ENCODE measurements at places on chromosomes 3 and 15.

DNA sequence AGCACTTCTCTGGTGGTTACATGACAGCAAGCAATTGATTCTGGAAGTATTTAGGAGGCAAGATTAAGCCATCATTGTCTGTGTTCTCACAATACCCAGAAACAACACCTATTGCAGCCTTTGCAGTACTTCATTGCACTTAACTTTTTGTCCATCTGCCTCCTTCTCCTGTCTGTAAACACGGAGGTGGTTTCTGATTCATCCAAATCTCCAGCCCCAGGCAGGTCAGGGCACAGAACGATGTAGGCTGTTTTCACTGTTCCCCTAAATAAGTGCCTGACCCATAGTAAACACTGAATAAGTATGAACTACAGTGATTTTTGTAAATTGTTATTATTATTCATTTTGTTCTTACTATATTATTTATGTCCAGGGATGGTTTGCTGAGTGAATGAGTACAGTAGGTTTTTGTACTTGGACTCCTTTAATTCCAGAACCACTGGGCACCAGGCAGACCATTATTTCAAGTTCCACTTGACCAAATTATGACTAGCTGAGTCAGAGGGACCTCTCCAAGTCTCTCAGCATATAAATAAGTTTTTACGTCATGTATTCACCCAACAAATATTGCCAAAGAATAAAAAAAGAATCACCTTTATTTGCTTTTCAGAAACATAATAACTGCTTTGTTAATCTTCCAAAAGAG, 283.3 kb upstream of the TRIM42 start:
- DNase-seq, result no peak

DNA sequence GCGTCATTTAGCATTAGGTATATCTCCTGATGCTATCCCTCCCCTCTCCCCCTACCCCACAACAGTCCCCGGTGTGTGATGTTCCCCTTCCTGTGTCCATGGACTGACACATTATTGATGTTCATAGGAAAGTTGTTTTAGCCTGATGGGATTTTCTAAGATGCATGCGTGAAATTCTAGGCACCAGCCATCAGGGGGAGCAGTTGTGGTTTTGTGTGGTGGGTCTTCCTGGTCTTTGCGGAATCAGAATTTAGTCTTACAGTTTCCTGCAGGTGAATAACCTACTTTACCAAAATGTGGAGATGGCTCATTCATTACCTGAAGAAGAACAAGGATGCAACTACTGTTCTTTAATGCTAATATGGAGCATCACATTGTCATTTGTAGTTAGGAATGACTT, 455.0 kb upstream of the THBS1 start:
- peak; percentile 73 for DNase-seq

DNA sequence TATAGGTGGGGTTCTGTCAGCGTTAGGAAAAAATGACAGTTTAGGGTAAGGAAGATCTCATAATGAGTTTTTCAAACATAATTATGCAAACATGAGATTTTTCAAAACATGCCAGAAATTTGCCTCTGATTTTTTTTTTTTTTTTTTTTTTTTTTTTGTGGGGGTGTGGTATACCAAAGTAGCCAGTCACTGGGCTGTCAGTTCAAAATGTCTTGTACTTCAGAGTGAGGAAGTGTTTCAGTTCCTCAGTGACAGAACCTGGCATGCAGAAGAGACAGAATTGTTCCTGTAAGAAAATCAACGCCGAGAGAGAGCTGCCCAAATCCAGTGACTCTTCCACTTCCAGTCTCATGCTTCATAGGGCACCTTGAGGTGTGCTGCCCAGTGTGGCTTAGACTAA, 9.7 kb downstream of the NCBP2 start:
- no peak for DNase-seq

DNA sequence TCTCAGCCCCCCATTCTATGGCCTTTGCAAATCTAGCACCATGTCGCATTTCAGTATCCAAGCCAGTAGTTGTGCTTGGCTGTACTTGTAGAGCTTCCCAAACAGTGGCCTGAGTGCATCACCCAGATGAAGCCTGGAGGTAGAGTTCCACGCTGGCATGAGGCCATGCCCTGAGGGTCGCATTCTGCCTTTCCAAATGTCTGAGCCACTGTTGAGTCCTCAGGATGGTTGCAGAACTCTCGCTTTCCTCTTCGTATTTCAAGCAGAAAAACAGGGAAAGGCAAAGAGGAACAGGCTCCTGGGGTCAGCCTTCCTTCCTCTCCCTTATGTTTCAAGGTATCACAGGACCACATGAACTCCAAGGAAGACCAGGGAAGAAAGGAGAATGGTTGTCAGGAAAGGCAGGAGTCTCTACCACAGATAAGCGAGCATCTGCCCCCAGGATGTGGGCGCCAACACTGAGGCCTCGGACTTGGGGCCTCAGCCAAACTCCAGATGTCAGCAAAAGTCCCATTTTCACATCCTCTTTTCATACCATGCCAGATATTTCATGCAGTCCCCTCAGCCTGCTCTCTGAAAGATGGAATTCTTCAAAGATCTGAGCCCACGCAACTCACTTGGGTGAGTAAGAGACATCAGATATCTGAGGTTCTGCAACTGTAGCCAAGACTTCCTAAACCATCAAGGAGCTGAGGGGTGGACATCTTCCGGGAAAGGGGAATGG, 19.4 kb upstream of the PRR20G start:
- no peak for DNase-seq

DNA sequence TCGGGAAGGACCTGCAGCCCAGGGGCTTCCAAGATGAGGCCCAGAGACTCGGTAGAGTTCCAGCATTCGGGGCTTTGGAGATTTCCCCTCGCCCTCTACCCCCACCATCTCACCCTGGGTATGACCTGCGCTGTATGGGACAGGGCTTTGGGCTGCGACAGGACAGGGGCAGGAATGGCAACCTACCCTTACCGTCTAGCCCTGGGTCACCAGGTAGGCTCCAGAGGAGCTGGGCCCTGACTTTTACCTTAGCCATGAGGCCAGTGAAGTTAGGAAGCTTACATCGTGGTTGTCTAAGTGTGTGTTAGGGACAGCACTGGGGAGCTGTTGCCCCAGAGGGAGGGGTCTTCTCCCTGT, 683 bp downstream of the PPM1M start:
- no peak for DNase-seq

DNA sequence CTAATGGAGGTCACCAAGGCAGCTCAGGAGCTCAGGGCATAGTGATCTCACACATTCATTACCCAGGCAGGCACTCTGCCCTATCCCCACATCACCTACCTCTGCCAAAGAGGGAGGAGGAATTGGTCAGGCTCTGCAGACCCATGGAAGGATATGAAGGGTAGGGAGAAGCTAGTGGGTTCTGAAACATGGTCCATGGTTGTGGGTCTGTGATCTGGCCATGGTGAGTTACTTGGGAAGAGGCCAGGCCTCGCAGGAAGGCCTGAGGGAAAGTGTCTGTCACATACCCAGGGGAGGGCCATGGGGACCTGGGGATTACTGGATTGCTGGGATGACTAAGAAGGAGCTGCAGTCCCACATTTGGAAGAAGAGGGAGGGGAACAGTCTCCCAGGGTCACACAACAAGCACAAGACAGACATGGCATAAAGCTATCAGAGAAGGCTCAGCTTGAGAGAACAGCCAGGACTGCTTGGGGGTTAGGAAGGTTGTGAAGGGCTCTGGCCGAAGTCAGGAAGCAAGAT, 1.4 kb upstream of the PRSS50 start:
- peak; percentile 22 for DNase-seq

- DNase-seq, result no peak
These were observed 218.4 kb upstream of the LRTM1 start for GRCh38 chr3:55146216-55146615.

- DNase-seq, result no peak
These were observed 228.1 kb downstream of the CPNE4 start for GRCh38 chr3:131806736-131807135.

- DNase-seq, result peak; percentile 85
These were observed 691.5 kb upstream of the ARPP21 start for GRCh38 chr3:34947834-34948233.

GRCh38 chr3:79418855-79419621, 348.8 kb downstream of the ROBO1 start:
- DNase-seq, result no peak

- DNase-seq, result peak; percentile 76
These were observed 154.0 kb downstream of the ADAMTS9 start for GRCh38 chr3:64533617-64534317.

DNA sequence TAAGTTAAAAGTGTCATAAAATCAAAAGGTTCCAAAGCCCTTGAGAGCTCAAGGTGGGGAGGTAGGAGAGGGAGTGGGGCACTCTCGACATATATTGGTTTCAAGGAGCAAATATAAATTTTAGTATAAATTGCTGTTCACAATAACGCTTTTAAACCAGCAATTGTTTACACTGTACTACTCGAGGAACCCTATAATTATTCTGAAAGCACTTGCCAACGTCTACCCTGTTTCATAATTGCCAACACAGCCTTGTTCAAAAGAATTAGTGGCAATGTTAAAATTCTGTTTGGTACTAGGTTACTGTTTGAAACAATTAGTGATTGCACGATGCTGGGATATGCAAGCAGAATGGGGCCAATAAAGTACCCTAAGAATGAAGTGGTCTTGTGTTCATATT, 76.3 kb upstream of the ICE2 start:
- DNase-seq, result no peak

- no peak for DNase-seq
These were observed 12.7 kb upstream of the TMCO5A start for GRCh38 chr15:37921527-37922385.

- no peak for DNase-seq
These were observed 81.6 kb downstream of the GABRB3 start for GRCh38 chr15:26691249-26691648.

DNA sequence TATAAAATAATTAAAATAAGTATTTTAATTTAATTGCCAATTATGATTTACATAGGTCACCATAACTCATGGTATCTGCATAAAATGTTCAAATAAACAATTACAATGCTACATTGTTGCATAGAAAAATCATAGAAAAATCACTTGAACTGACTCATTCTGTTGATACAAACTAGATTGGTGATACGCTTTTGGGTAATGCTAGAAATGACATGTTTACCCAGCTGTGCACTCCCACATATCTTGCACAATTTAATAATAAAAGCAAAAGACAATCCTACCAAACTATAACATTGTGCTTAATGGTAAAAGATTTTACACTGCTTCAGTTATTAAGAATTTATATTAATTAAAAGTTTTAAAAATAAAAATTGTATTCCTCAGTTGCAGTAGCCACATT, 45.8 kb upstream of the FBXL22 start:
- DNase-seq, result peak; percentile 53

GRCh38 chr3:33438881-33439545, 1.2 kb downstream of the UBP1 start:
- peak; percentile 30 for DNase-seq

- no peak for DNase-seq
These were observed 107.4 kb downstream of the TBL1XR1 start for GRCh38 chr3:177089901-177090300.

GRCh38 chr15:25667829-25668228, 195.3 kb downstream of the ATP10A start:
- no peak for DNase-seq

DNA sequence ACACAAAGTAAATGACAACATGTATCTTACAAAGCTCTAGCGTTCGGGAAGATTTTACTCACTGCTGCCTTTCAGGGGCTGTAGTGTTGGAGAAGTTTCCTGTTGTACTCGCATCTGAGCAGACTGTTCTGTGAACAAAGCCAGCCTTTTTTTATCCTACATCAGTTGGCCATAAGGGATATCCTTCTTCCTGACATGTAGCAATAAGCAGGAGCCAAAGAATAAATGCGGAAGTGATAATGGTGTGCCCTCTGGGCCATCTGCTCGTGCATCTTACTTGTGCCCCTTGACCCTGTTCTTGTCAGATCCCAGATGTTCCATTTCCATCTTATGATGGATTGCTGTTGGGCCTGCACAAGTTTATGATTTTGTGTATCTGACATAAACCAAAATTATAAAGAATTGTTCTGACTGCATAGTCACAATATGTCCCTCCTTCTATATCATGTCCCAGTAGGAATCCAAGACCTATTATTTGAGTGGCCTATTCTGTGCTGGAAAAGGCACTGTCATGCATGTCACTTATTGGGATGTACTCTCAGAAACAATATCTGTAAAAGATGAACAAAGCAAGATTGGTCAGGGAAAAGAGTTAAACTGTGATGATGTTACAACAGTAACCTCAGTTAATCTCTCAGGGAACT, 631.3 kb downstream of the NSUN3 start:
- DNase-seq, result no peak

DNA sequence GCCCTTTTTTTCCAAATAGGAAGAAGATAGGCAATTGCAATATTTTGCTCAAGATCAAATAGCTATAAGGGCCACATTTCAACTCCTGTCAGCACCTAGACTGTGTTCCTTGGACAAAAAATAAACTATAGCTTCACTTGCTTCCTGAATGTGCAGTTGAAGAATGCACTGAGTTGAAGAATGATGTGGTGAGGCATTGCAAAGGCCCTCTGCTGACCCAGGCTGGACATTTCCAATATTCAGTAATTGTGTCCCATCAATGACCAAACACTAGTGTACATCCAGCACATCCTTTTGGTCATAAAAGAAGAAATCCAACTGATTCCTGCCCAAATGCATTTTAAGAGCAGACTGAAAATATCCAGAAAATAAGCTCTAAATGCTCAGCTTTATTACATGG, 424.8 kb upstream of the TGFBR2 start:
- DNase-seq, result no peak

DNA sequence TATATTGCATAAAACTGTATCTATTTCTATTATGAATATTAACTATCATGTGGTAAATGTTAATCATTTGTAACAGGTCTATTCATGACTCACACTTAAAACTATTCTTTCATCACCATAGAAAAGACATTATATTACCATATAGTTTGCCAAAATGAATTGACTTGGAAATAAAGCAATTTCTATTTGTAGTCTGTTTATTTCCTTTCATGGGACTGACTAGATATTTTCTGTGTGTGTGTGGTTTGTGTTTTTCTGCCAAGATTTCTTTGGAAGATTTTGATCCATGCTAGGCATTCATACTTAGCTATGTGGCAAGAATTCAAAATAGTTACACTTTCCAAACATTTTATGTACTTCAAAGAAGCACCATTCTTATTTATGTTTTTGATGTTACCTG, 522.5 kb upstream of the AGTR1 start:
- peak; percentile 36 for DNase-seq

GRCh38 chr3:4355401-4356219, 52.4 kb downstream of the SETMAR start:
- no peak for DNase-seq

GRCh38 chr15:97566961-97567360, 393.5 kb upstream of the ARRDC4 start:
- no peak for DNase-seq

GRCh38 chr3:16841904-16842271, 42.9 kb upstream of the PLCL2 start:
- DNase-seq, result no peak

GRCh38 chr3:127182848-127183714, 9.8 kb upstream of the PRR23E start:
- DNase-seq, result no peak

Measured in fibroblast of skin of back (primary cell).